Bone marrow (tissue), 2 donors: ENCODE measurements at places on chromosomes 16 and 17.
A peak's percentile ranks its signal among the peaks of the same experiment; 100 is the strongest.

- DNase-seq, result no peak
Measured at GRCh38 chr17:17831208-17832031, 5.4 kb downstream of the SREBF1 start.

- DNase-seq, result no peak
Measured at GRCh38 chr17:71753070-71753469, 367.8 kb upstream of the SOX9 start.

GRCh38 chr16:72372087-72373045 is 200.4 kb upstream of the PMFBP1 start:
- DNase-seq, result no peak

DNA sequence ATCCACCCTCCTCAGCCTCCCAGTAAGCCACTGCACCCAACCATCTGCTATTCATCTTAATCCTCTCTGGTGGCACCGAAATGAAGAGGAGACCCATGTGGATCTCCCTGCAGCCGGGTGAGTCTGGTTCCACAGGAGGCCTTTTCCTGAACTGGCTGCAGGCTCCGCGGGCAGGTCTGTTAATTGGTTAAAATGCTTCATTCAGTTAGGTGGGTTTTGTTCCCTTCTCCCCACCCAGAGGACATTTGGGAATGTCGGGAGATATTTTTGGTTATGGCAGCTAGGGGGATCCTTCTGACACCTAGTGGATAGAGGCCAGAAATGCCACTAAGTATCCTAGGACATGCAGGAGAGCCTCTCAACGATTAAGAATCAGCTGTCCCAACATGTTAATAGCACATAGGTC is 16.7 kb downstream of the C16orf54 start:
- DNase-seq, result no peak

- DNase-seq, result no peak
Measured at GRCh38 chr17:76198702-76199101, 41.6 kb downstream of the RNF157 start.

DNA sequence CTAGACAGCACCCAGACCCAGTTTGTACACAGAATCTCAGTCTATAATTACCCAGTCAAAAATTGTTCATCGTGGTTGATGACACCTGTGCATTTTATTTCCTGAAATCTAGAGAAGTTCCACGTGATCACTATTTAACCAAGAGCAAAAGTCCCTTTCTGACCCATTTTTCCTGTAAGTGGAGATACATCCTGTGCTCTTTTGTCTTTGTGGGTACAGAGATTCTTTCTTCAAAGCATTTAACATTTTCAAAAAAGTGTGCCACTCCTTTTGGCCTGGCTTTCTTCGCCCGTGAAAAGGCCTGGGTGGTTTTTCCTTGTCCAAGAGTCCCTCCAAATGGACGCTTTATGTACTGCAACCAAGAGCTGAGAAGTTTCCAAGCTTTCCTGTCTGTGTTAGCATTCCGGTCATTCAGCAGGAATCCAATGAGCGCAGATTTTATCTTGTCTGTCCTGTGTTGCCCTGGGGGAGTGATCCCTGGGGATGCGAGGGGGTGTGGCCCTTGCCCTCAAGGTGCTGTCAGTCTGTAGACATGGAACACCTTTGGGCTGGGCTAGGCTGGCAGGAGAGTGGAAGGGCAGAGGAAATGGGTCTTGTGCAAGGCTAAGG is 161.1 kb upstream of the CACNG5 start:
- DNase-seq, result no peak

DNA sequence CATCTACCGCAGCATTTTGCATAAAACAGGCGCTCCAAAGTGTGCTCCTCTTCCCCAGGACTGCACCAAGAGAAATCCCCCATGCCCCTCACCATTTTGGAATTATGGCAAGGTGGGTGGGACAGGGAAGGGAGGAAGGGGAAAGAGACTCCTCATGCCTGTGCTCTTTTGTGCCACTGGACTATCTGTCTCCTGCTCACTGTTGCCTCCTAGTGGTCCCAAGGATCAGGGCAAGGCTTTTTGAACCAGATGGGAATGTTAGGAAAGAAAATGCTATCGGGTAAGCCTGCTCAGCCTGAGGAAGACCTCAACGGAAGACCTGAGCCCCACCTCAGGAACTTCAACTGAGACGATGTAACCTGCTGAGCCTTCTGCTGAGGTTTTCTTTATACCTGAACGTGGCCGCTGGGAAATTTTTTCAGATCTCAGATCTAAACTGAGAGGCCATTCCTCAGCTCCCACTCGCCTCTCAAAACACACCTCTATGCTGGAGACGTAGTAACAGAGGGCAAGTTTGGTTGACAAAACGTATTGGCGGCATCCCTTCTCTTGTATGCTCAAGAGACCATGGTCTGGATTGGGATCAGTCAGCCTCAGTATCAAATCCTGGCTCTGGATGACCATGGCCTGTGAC is 58.3 kb downstream of the SPACA3 start:
- no peak for DNase-seq

- no peak for DNase-seq
Measured at GRCh38 chr17:6505425-6506142, 50.8 kb downstream of the PITPNM3 start.

DNA sequence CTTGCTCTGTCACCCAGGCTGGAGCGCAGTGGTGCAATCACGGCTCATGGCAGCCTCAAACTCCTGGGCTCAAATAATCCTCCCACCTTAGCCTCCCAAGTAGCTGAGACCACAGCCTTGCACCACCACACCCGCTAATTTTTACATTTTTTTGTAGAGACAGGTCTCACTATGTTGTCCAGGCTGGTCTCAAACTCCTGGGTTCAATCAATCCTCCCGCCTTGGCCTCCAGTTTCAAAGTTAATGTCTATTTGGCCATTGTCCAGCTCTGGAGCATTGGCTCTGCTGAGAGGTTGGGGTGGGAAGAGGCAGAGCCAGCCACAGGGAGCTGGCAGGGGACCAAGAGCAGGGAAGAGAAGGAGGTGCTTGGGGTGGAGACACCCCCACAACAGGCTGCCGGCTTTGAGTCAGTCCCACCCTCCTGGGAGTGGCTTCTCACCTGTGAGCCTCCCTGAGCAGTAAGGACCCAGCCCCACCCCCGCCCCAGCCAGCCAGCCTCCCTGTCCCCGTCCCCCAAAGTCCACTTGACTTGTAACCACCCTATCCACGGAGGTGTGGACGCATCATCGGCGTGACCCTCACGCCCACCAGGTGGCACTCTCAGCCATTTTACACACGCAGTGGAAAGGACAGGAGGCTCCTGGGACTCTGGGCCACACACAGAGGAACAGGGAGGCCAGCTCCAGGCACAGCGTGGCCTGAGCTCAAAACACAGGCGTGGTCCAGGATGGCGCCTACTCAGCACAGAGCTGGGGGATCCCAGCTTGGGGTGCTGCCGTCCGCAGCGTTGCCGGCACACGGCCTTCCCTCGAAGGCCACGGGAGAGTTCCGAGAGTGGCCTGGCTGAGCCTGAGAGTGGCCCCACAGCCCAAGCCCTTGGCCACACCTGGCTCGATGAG is 22.8 kb upstream of the PVALEF start:
- peak; percentile 30 for DNase-seq

GRCh38 chr17:18267927-18268711 is 7.7 kb downstream of the MIEF2 start:
- no peak for DNase-seq

GRCh38 chr16:64406770-64407181 is 715.1 kb downstream of the CDH11 start:
- DNase-seq, result no peak

- DNase-seq, result no peak
Measured at GRCh38 chr17:61366076-61366714, 33.4 kb upstream of the TBX2 start.

DNA sequence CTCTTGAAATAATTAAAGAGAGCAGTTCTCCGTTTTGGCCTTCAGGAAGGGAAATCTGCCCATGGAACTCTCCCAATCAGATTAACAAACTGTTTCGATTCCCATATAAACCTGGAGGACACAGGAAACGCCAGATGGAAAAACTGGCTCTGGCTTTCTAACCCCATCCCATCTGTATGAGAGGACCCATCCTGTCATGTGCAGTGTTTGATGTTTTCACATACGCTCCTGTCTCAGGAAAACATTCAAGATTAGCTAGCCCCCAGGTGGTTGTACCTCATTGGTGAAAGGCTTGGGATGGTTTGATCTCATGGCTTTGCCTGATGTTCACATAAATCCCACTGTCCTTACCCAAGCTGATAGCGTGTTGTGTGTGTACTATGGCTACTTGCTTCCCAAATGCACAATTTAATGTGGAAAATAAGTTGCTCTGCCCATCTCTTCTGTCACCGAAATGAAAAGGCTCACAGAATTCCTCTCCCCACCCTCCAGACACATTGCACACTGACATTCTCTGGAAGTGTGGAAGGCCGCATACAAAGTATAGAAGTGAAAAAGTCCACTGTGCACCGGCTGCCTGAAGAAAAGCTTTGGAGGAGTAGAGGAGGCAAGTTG is 18.2 kb upstream of the ERN1 start:
- DNase-seq, result no peak

- no peak for DNase-seq
Measured at GRCh38 chr17:62706598-62707424, 79.3 kb downstream of the MRC2 start.

GRCh38 chr17:70905796-70906195 is 736.5 kb downstream of the KCNJ2 start:
- no peak for DNase-seq

DNA sequence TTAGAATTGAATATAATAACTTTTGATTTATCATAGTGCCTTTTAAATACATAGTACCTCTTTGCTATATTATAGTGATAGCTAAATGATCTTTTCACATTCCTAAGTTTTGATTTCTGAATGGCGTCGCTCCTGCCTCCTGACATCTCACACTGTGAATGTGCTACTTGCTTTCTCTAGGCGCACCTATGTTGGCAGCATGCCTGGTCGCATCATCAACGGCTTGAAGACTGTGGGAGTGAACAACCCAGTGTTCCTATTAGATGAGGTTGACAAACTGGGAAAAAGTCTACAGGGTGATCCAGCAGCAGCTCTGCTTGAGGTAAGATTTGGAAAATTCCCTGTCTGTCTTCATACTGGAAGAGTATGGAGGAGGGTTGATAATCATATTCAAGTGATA is 29.8 kb upstream of the ABCC11 start:
- no peak for DNase-seq

DNA sequence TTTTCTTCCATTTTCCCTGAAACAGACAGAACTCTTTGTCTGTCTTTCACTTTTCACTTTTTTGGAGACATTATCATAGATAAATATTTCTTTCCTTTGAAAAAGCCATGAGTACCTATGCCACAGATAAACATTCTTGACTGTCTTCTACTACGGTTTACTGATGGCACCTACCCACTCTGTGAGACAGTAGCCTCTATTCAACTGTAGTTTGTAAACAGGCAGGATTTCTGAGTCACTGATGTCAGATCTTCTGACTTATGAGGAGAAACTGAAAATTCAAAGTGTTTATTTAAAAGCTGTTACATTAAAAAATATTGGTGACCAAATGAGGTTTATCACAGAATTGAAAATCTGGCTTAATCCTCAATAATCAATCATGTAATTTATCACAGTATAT is 658.4 kb downstream of the TOX3 start:
- DNase-seq, result no peak

DNA sequence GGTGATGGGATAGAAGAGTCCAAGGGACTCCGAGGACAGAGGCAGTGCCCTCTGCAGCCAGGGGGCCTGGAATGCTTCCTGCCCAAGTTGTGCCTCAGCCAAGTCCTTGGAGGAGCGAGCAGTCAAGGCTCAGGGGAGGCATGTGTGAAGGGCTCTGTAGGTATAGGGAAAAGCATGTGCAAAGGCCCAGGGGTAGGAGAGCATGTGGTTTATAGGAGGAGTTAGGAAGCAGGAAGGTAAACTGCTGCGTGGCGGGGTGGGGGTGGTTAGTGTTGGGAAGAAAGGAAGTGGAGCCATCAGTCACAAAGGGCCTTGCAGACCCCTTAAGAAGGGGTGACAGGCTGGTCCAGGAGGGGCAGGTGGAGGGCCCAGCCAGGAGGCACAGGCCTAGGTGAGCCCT is 7.2 kb downstream of the POLR3E start:
- DNase-seq, result no peak

GRCh38 chr16:54796211-54796610 is 134.5 kb upstream of the IRX5 start:
- DNase-seq, result no peak

GRCh38 chr16:8929086-8929748 is 34.5 kb downstream of the USP7 start:
- DNase-seq, result no peak
